Tibial nerve (tissue), 4 donors: ENCODE measurements at places on chromosomes 13 and 19. TPM values are rescaled to one million over a fixed set of nuclear protein-coding genes. Genes with fewer than 3 reads are reported as not detected.

DNA sequence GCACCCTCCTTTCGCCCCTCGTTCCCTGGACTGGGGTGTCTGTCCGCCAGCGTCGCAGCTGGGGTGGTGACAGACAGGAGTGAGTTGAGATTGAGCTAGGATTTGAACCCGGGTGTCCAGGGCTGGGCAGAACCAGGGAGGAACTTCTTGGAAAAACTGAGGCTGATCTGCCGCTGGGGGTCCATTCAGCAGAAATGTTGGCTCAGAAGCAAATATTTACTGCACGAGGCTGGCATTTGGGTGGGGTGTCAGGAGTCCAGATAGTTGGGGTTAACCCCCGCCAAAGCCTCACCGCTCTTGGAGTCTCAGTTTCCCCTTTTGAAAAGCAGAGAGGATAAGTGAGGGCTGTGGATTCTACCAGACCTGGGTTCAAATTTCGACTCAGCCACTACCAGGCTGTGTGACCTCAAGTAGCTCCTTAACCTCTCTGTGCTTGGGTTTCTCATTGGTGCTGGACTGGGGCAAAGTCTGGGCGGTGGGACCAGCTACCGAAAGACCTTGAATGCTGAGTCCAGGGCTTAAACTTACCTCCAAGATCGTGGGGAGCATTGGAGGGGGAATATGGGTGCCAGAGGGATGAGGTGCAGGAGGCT is 20.9 kb downstream of the MAST3 start:
- no peak for DNase-seq

DNA sequence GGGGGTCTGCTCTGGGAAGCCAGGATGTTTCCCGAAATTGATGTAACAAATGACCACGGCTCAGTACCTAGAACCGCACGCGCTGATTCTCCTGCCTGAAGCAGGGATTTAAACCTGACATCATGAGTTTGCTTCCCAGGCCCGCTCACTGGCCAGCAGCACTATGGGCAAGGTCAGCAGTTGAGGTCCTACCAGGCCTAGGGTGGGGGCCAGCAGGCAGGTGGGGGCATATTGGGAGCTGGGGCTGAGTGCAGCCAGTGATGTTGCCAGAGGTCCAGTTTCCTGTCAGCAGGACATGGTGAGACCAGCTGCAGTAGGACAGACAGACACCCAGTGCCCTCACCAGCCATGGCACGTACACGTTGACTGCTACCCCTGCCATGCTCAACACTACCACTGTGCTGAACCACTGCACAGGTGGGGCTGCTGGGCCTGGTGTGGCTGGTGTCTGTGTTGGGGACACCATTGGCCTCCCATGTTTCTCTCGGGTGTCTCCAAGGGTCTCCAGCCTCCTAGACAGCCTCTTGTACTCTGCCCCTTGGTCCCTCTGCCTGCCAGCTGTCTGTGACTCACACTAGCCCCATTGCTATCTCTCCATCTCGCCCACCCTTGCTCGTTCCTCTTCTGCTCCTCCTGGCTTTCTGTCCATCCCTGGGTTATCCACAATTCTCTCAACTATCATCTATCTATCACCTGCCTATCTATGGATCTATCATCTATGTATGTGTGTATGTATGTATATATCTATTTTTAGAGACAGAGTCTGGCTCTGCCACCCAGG is 1.1 kb upstream of the C19orf85 start:
- no peak for DNase-seq

ZNF616 gene
- total RNA-seq: 18.0 TPM

DNA sequence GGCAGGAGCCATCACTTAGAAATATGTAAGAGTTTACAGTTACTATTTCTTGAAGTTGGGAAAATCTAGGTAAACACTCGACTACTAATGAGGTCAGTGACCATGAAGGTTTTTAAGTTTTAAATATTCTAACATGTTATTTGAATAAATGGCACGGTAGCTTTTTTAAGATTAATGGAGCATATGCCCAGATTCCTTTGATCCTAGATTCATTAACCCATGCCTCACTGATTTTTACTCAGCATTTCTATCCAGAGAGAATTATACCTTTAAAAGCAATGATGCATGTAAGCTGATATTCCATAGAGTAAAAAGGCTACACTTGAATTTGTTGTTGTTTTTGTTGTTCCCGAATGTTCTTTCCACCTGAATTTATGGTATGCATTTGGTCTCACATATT is 541.4 kb downstream of the DACH1 start:
- no peak for DNase-seq

DNA sequence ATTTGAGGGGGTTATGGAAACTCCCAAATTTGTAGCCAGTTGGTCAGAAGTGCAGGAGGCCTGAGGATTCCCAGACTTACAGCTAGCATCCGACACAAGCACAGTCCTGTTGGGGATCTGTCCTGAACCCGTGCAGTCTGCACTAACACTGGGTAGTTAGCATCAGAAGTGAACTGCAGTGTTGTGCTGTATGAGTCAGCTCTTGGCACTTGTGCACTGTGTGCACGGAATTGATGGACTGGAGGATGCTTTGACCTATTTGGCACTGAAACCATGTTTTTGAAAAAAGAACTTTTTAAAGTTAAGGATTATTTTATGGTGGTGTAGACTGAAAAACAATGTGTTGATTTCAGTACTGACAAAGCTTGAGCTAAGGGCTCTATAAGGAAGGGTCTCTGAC is 279.0 kb downstream of the NHLRC3 start:
- no peak for DNase-seq

ZNF836 gene
- 10.8 TPM for total RNA-seq

- no peak for DNase-seq
These were observed 31.2 kb downstream of the SYDE1 start for GRCh38 chr19:15138427-15138826.

GRCh38 chr19:47155148-47155547 is 24.5 kb downstream of the SAE1 start:
- DNase-seq: no peak
